ENCODE measurements at places on chromosomes 1 and 21.
A peak's percentile ranks its signal among the peaks of the same experiment; 100 is the strongest.

GRCh38 chr1:179089827-179090482, 8.1 kb downstream of the TOR3A start:
- DNase-seq = no peak

- DNase-seq = no peak
These were observed 3.6 kb downstream of the AKR1A1 start for GRCh38 chr1:45554198-45554597.

- no peak for DNase-seq
These were observed 50.3 kb downstream of the HIVEP3 start for GRCh38 chr1:41868241-41868998.

DNA sequence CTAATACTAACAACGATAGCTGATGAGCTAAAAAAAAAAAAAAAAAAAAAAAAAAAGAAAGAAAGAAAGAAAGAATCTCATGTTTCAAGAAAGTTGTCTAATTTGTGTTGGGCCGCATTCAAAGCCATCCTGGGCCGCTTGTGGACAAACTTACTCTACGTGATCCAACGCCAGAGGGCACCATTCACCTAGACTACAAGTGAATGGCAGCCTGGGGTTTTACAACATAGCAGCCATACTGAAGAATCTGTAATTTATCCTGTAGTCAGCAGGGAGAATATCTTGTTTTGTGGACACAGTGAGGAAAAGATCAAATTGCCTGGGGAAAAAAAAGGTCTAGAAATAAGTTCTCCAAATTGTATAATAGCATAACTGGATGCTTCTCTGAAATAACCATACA, 47.0 kb downstream of the CYP2J2 start:
- DNase-seq = peak; percentile 74

- no peak for DNase-seq
These were observed 94.2 kb downstream of the DTL start for GRCh38 chr1:212129781-212130180.

GRCh38 chr1:206112600-206113301, 4.4 kb downstream of the AVPR1B start:
- no peak for DNase-seq

DNA sequence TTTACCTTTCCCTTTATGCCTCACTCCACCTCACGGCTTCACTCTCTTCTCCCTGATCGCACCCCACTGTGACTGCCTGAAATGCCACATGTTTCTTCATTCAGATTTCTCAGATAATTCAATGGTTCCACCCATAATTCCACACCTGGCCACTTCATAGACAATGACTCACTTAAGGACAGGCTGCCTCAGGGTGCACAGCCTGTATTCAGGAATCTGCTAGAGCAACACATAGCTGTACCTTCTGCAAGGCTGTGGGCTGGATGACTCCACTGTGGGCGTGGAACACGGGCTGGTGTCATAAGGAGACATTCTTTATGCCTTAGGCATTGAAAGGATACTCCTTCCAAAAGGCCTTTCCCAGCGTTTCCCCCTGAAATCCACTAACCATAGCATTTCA, 36.1 kb downstream of the L1TD1 start:
- DNase-seq = no peak

DNA sequence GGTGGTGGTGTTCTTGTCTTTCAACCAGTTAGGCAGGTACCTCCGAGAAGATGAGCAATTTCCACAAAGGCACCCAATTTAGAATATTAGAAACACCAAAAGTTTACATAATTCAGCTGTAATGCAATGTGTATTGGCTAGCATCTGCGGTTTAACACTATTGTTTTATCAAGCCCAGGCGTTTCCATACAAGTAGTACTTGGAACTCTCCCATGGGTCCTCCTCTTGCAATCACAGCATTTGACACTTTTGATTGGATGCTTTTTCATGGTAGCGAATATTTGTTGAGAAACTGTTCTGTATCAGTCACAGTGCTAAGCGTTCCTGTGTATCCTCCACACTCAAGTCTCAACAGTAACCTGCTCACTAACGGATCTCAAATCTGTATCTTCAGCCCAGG, 20.1 kb upstream of the MAP1LC3C start:
- DNase-seq = no peak

GRCh38 chr1:211487082-211487481, 4.9 kb downstream of the RD3 start:
- DNase-seq = peak; percentile 82

DNA sequence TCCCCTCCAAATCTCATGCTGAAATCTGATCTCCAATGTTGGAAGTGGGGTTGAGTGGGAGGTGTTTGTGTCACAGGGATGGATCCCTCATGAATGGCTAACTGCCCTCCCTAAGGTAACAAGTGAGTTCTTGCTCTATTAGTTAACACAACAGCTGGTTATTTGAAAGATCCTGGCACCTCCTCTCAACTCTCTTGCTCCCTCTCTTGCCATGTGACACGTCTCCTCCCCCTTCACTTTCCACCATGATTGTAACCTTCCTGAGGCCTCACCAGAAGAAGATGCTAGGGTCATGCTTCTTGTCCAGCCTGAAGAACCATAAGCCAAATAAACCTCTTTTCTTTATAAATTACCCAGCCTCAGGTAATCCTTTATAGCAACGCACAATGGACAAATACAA, 28.5 kb downstream of the DENND2C start:
- DNase-seq = no peak

DNA sequence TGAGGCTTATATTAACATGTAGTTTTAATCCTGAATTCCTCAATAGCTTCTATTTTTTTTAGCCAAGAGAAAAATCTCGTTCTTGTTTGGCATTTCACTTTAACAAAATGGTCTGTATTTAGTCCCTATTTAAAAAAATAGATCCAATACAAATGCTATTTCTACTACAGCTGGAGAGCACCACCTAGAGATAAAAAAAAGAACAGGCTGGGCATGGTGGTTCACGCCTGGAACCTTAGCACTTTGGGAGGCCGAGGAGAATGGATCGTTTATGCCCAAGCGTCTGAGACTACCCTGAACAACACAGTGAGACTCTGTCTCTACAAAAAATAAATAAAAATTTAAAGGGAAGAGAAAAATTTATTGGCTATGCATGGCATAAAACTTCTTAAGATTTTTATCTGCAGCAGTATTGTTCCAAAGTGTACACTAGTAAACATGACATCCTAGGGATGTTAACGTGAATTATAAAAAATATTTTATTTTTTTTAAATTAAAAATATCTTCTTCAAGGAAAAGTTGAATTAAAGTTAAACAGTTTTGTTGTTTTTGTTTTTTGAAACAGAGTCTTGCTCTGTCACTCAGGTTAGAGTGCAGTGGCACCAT, 4.4 kb downstream of the ST7L start:
- DNase-seq = peak; percentile 12

GRCh38 chr1:152426731-152427130, 12.7 kb upstream of the CRNN start:
- DNase-seq = no peak

DNA sequence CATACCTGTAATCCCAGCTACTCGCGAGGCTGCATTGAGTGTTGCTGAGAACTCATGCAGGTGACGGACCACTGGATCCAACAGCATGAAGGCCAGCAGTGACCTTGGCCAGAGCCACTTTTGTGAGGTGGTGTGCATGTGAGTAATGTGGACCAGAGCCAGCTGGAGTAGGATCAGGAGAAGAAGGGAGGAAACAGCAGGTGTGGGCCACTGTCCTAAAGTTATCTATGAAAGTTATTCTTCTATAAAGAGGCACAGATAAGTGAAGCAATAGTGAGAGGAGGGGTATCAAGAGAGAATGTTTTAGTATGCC, 47.8 kb downstream of the TCP10L start:
- no peak for DNase-seq

- DNase-seq = no peak
These were observed 232.1 kb downstream of the LMO4 start for GRCh38 chr1:87560601-87561360.

Data from WERI-Rb-1 (cell line).